ENCODE measurements at places on chromosomes 3 and 15.
A peak's percentile ranks its signal among the peaks of the same experiment; 100 is the strongest.

DNA sequence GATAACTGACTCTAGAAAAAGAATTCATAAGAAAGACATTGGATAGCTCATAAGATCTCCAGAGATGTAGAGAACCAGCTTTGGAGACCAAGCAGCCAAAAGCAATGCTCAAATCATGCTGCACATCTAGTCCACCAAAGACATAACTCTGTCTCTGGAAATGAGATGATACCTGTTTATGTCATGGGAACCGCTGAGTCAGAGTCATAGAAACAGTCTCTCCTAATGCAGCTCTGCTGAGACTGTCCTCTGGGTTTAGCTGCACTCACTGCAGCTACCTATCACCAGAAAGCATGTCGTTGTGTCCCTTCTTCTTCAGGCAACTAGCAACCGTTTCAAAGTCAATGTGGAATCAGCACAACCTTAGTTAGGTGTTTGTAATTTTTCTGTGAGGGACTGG, 218.5 kb upstream of the ROBO1 start:
- DNase-seq, result no peak

DNA sequence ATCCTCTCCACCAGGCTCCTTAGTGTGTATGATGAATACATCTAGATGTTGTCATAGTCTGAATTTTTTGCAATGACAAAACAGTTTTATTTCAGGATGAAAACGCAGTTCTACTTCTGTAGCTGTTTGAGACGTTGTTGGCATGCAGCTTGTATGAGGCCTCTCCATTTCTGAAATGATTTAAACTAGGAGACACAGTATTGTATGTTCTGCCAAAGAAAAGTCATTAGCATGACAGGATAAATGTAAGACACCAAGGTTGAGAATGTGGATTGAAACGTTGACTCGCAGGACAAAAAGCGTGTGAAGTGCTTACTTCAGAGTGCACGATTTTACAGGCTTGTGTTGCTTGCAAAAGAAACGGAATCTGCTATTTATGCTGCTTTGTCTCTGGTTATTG, 35.3 kb downstream of the ABHD17C start:
- no peak for DNase-seq

DNA sequence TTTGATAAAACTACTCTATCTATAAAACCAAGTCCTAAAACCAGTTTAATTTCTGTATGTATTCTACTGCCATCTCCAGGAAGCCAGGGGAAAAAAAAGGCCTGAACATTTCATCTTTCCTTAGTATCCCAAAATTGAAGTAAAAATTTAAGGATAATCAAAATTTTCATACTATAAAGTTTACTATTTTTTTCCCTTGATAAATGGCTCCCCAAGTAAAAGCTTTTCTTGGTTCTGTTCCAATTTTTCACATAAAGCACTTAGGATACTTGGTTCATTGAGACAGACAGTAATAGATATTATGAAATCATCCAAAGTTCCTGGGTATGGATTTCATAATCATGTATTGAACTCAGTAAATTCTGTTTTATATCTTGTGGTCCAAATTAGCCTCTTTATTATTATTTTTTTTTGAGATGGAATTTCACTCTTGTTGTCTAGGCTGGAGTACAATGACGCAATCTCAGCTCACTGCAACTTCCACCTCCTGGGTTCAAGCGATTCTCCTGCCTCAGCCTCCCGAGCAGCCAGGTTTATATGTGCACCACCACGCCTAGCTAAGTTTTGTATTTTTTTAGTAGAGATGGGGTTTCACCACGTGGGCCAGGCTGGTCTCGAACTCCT, 34.5 kb downstream of the ICE2 start:
- DNase-seq, result no peak

GRCh38 chr15:57098896-57099295, 180.5 kb downstream of the TCF12 start:
- DNase-seq, result no peak

- DNase-seq, result no peak
Measured at GRCh38 chr15:66936109-66936860, 129.1 kb upstream of the SMAD3 start.

DNA sequence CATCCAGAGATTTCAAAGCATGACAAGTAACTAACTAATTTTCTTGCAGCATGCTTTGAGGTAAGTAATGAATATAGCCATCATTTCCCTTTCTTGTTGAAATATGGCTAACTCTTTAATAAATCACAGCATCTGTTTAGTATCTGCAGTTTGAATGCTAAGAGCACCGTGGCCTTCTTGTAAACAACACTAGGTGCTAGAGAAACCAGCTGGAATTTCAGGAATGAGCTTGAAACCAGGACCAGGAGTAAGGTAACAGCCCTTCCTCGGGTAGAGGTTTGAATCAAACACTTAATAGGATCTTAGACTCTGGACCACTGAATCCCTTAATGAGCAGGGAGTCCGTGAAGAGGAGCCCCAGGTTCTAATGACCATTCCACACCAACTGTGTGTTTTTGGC, 13.6 kb downstream of the CALML4 start:
- DNase-seq, result no peak

DNA sequence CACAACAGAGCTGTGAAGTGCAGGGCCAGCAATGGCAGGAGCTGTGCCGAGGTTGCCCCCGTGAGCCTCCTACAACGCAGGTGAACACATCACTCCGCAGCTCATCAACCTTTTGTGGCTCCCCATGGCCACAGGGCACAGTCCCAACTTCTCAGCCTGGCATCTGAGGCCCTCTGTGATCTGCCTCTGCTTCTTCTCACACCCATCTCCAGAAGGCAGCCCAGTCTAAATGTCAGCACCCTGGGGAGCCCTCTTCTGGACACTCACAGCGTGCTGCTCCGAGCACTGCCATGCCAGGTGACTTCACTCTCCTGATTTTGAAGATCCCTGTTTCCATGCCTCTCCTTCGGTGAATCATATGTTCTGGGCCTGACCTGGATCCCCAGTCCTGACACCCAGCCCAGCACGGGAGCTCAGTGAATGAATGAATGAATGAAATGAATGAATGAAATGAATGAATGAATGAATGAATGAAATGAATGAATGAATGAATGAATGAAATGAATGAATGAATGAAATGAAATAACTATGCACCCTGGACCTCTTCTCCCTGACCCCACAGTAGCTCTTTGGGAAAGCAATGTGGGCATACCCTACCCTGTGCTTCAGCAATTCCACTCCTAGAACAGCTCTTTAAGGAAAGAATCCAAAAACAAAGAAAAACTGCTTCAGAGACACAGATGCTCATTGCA, 17.9 kb upstream of the SKIC8 start:
- DNase-seq, result no peak

DNA sequence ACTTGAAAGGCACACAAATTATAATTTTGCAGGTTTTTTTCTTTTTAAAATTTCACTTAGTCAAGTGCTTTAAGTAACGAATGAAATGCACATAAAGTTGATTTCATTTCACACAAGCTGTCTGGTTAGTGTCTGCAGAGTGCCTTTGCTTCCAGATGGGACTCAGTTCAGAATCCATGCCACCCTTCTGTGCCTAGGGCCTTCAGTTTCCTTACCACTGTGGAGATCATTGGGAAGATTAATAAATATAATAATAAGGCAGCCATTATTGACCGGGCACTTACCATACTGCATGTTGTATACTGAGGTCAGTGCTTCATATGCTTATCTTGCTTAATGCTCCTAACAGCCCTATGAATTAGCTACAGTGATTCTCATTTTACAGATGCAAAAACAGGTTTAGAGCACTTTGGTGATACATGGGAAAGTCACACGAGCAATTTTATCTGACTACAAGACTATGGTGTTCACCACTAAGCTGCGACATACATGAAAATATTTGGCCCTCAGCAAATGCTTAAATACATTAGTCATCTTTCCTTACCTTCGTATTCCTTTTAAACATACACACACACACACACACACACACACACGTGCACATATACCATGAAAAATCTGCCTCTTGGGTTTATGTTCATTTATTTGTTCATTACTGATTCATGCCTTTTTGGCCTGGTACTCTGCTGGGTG, 3.1 kb downstream of the NMNAT3 start:
- DNase-seq, result no peak

DNA sequence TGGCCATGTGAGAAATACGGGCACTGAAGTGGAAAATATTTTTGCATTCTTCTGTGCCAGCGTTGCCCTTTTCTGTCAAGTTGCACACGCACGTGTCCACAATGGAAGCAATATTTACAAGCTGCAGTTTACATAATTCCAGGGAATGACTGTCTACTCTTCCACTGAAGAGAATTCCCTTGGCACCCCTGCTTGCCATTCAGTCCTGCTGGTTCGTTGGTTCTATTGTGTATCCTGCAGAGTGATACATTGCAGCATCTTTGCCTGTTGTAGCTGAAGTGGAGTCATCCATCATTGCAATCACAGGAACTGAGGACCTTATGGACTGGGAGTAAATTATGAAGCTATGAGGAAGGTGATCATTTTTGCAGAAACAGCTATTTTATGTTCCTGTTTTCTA, 759.4 kb downstream of the ROBO2 start:
- DNase-seq, result no peak

- DNase-seq, result no peak
Measured at GRCh38 chr15:64580696-64581407, 120.5 kb downstream of the ZNF609 start.

- no peak for DNase-seq
Measured at GRCh38 chr3:130935761-130936492, 42.0 kb downstream of the ATP2C1 start.

DNA sequence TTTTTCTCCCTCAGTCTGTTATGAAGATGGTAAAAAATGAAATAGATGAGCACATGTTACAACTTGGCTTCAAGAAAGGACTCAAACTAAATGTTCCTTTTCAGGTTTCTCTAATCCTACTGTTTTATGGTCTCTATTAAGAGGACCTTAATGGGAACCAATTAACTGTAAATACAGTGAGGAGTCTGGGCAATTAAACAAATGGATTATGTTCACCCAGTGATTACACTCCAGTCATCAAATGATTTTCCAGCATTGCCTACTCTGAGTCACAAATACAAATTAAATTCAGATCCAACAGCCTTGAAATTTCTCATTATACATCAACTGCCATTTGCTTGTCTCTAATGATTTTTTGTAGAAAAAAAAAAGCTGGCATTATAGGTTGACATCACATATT, 129.2 kb downstream of the NEK10 start:
- no peak for DNase-seq

- DNase-seq, result peak; percentile 13
Measured at GRCh38 chr3:69326855-69327300, 59.0 kb downstream of the FRMD4B start.

DNA sequence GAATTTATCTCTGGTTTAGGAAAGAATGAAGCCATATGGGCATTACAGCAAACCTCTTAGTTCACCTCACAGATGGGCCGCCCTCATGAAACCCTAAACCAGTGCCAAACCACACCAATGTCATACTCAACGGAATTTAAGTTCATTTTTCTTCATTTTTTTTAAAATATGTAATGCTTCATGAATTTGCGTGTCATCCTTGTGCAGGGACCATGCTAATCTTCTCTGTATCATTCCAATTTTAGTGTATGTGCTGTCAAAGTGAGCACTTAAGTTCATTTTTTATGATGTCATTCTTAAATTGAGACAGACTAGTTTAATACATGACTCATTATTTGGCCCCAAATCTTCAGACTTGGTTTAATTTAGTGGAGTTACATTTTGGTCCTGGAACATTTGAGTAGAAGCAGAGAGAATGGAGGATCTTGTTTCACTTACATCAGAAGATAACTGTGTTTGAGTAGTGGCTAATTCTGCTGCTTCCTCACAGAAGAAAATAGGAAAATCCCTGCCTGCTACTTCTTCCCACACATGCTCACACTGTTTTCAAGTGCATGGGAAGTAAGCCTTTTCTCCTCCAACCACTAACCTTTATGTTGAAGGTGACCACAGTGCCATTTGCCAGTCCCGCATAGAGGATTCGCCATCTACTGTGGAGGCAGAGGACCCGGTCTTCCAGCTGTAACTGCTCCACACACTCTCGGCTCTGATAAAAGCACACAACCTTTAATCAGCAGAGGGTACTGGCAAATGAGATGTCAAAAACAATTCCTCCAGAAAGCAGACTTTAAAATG, 63.3 kb downstream of the ZNF106 start:
- no peak for DNase-seq

DNA sequence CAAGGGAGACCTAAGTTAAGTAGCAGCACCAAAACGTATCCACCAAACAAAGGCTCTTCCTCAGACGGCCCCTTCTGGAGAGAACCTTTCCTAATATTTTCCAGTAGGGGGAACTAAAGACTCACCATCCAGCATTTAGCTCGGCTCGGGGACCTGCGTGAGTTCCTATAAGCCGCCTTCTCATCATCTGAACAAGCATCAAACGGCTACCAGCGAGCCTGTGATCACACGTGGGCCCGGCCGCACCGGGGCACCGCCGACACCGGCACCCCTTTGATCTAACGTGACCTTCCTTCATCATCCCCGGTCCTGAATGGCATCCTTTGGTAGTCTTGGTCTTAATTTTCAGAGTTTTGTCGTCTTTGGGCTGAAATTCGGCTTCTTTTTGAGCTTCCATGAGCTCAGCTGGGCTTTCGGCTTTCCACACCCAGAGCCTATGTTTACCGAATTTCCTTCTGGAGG, 1.4 kb upstream of the ROBO2 start:
- DNase-seq, result no peak

- DNase-seq, result no peak
Measured at GRCh38 chr15:99345832-99346462, 94.7 kb downstream of the LRRC28 start.

- no peak for DNase-seq
Measured at GRCh38 chr15:47991357-47991756, 129.4 kb upstream of the SLC24A5 start.

DNA sequence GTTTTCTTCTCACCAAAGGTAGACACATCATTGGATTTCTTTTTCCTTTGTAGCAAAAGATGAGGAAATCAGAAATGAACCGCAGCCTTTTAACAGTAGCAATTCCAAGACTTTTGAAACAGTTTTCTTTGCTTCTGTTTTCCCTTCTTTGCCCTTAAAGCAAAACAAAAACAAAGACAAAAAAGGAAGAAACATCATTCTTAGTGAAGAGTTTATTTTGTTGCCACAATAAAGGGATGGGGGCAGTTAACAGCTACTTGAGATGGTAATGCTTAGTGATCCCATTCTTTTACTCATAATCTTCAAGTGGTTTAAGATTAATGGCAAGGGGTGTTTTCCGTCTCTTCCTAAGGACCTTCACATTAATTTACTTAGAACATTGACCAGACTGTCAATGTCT, 218.8 kb downstream of the MEIS2 start:
- no peak for DNase-seq

DNA sequence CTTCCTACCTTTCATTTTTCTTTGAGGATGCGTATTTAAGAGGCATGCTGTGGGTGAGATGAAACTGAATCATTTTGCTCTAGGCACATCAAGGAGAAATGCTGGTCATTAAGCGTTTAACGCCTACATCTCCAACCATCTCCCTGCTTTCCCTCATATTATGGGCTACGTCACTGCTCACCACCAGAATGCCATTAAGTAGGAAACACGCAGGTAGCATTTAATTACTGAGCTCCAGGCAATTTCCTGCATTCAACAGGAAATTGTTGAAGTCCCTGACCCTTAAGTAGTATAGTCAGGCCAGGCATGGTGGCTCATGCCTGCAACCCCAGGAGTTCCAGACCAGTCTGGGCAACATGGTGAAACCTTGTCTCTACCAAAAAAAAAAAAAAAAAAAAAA, 66.1 kb downstream of the CHSY1 start:
- no peak for DNase-seq
